ENCODE measurements at places on chromosomes 12 and 14.

GRCh38 chr14:35213869-35214387 is 78.3 kb upstream of the PSMA6 start:
- DNase-seq, result no peak

- DNase-seq, result no peak
These were observed 10.8 kb downstream of the HIP1R start for GRCh38 chr12:122845865-122846621.

DNA sequence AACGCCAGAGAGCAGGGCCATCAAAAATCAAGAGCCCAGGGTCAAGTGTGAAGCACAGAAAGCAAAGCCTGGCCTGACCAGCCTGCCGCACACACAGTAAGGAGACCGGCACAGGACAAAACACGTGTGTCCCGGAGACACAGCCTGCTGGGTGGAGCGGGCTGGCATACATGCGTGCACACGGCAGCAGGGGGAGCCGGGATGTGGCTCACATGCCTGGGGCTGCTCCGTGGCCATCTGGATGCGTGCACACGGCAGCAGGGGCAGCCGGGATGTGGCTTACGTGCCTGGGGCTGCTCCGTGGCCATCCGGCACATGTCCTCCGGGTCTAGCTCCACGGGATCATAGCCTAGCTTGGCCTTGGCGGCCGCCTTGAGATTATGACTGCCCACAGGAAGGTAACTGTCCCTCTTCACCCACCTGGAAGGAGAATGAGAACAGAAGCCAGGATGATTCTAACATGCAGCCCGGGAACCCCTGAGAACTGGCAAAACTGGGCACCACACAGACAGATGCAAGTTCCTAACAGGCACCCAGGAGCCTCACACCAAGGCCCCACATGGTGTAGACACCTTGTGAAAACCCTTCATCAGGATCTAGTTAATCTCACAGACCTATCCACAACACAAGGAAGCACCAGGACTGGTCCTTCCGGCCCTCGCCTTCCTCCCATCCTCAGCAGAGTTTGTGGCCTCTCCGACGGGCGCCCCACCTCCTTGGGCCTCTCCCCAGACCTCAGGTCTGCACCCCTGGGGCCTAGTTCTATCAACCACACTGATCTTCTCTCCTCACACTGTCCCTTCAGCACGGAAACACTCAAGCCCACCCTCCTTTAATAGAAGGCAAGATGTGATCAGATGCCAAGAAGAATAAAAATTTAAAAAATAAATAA is 13.6 kb downstream of the POLE start:
- DNase-seq, result no peak

- DNase-seq, result no peak
These were observed 77.4 kb upstream of the ALG10 start for GRCh38 chr12:33944703-33945437.

- no peak for DNase-seq
These were observed 6.7 kb downstream of the ITGA5 start for GRCh38 chr12:54412348-54412747.

- DNase-seq, result peak; percentile 51
These were observed 29.0 kb downstream of the CHGA start for GRCh38 chr14:92951912-92952471.

GRCh38 chr12:11015775-11016430 is 6.5 kb downstream of the TAS2R19 start:
- DNase-seq, result no peak

DNA sequence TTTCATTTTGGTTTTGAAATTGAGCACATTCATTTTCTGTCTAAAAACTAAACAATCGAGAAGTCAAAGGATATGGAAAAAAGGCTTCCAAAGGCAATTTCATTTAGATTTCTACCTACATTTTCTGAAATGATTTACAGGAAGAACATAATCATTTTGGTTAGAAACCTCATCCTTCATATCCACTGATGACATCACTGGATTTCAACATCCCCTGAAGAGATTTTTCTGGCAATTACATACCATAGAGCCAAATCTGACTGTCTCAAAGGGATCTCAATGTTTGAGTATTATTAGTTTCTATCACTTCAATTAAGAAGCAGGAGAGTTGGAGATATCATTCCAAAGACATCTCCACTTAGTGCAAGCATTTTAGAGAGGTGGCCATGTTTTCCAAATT is 137.8 kb downstream of the TTC7B start:
- no peak for DNase-seq

- no peak for DNase-seq
These were observed 8.6 kb downstream of the RAB5B start for GRCh38 chr12:55982319-55982936.

GRCh38 chr12:79514730-79515529 is 175.8 kb downstream of the PAWR start:
- DNase-seq, result no peak

- no peak for DNase-seq
These were observed 351.9 kb downstream of the RGS6 start for GRCh38 chr14:72284176-72284575.

Measured in NCI-H1105 treated with DMSO at 0.1 percent for 48 hours (cell line).